Activated naive CD8-positive, alpha-beta T cell treated with anti-CD3 and anti-CD28 coated beads, Interleukin-2, amount 10 ng/mL, durations not matched to agents 7 days and 5 days (primary cell): ENCODE measurements at places on chromosomes 2 and 18. TPM values are rescaled to one million over a fixed set of nuclear protein-coding genes. Genes with fewer than 3 reads are reported as not detected.
A peak's percentile ranks its signal among the peaks of the same experiment; 100 is the strongest.

GRCh38 chr2:217625557-217626169 lies 377.1 kb downstream of the TNS1 start:
- H3K4me3 ChIP-seq = no peak overlapping the region
- no peaks in the 10 kb centered on the region for H3K4me1 ChIP-seq
- DNase-seq = no peak
- peaks cover 2% of the 10 kb centered on the region for H3K36me3 ChIP-seq
- no peaks in the 10 kb centered on the region for H3K27me3 ChIP-seq
- H3K27ac ChIP-seq = no peak overlapping the region

DNA sequence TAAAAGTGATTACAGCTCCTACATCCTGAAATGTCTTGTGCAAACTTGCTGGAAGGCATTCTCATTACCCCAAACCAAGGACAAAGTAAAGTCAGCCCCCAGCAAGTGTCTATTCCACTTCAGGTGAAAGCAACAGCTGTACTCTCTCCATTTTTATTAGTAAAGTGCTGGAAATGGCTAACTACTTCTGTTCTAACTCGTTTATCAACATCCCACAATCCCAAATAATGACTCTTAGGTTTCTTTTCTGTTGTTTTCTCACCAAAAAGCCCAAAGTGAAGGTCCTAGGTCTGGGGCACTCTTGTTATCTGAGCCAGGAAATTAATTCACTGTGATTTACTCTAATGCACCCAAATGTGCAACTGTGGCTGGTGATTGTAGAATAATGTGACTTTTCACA lies 105.7 kb downstream of the LRRC30 start:
- H3K4me3 ChIP-seq = no peak overlapping the region
- no peak for DNase-seq
- H3K27me3 ChIP-seq = no peaks in the 10 kb centered on the region

GRCh38 chr2:162768656-162769055 lies 69.9 kb downstream of the KCNH7 start:
- no peak overlapping the region for H3K27ac ChIP-seq
- no peak for DNase-seq
- H3K4me3 ChIP-seq = no peak overlapping the region
- H3K27me3 ChIP-seq = no peaks in the 10 kb centered on the region
- H3K4me1 ChIP-seq = no peaks in the 10 kb centered on the region
- no peaks in the 10 kb centered on the region for H3K36me3 ChIP-seq

DNA sequence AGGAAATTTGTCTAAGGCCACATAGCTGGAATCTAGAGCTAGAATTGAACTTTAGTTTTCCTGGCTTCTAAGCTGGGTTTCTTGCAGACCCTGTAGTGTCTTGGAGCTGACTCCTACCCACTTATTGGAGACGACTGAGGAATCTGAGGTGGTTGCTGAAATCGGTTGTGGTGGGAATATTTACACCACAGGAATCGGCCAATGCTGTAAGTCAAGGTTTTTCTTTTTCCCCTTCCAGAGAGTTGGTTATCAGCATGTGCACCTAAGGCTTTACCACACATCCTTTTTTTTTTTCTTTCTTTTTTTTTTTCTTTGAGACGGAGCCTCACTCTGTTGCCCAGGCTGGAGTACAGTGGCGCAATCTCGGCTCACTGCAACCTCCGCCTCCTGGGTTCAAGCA lies 9.4 kb downstream of the CABLES1 start:
- H3K27ac ChIP-seq = no peak overlapping the region
- DNase-seq = no peak
- no peak overlapping the region for H3K4me3 ChIP-seq
- H3K36me3 ChIP-seq = no peaks in the 10 kb centered on the region

DNA sequence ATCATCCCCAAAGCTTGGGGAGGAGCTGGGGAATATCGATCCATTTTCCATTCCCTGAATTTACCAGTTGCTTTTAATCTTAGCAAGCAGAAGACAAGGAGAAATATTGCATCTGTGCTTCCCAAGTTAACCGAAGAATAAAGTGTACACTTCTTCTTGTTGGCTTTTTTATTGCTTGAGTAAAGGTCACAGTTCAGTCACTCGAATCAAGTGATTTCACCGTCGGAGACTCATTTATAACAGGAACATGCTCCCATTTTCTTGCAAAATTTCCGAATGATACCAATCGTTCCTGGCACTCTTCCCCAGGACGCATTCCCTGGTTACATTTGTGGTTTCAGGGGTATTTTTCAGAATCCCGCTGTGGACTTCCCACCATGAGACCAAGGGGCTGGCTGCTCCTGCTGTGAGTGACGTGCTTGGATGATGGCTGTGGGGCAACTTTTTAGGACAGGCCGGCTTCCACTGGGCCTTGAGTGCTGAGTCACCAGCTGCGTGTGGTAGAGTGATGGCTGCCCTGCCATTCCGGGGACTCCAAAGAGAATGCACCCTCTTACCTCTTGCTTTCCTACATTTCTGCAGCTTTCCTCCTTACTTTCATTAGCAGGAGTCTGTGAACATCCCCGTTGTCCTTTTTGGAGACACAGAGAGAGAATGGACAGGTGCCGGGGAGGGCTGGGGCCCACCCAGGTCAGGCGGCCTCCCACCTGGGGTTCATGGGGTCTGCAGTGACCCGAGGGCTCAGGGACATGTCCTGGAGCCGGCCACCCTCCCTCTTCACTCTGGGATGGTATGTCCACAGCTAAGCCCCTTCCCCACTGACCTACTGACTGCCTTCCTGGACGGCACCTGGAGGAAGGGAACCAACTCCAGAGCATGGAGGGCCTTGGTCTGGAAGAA lies 60.7 kb upstream of the HDAC4 start:
- no peaks in the 10 kb centered on the region for H3K4me1 ChIP-seq
- H3K4me3 ChIP-seq = no peak overlapping the region
- H3K27me3 ChIP-seq = no peaks in the 10 kb centered on the region
- H3K36me3 ChIP-seq = no peaks in the 10 kb centered on the region

GRCh38 chr2:69026691-69027459 lies 13.9 kb downstream of the ANTXR1 start:
- H3K27me3 ChIP-seq = peaks cover 30% of the 10 kb centered on the region
- DNase-seq = no peak
- H3K4me1 ChIP-seq = no peaks in the 10 kb centered on the region
- no peak overlapping the region for H3K4me3 ChIP-seq
- H3K27ac ChIP-seq = no peak overlapping the region
- H3K36me3 ChIP-seq = no peaks in the 10 kb centered on the region

- H3K36me3 ChIP-seq = no peaks in the 10 kb centered on the region
- no peak overlapping the region for H3K4me3 ChIP-seq
- H3K27ac ChIP-seq = no peak overlapping the region
- peaks cover 15% of the 10 kb centered on the region for H3K27me3 ChIP-seq
- H3K4me1 ChIP-seq = no peaks in the 10 kb centered on the region
These were observed 99.0 kb upstream of the COPS8 start for GRCh38 chr2:236986524-236987330.

- peaks cover 25% of the 10 kb centered on the region for H3K36me3 ChIP-seq
- peaks cover 12% of the 10 kb centered on the region for H3K4me1 ChIP-seq
- no peak for DNase-seq
- no peak overlapping the region for H3K4me3 ChIP-seq
- H3K27me3 ChIP-seq = no peaks in the 10 kb centered on the region
- H3K27ac ChIP-seq = no peak overlapping the region
These were observed 9.9 kb downstream of the KLHL23 start for GRCh38 chr2:169743549-169743948.

- no peaks in the 10 kb centered on the region for H3K27me3 ChIP-seq
- DNase-seq = no peak
- no peaks in the 10 kb centered on the region for H3K36me3 ChIP-seq
- H3K27ac ChIP-seq = no peak overlapping the region
- H3K4me3 ChIP-seq = no peak overlapping the region
These were observed 150.2 kb upstream of the LHCGR start for GRCh38 chr2:48905696-48906095.

GRCh38 chr2:10709290-10709939 lies 12.0 kb upstream of the ATP6V1C2 start:
- H3K27ac ChIP-seq = no peak overlapping the region
- H3K4me1 ChIP-seq = peaks cover 10% of the 10 kb centered on the region
- H3K27me3 ChIP-seq = peaks cover 24% of the 10 kb centered on the region
- H3K4me3 ChIP-seq = no peak overlapping the region
- H3K36me3 ChIP-seq = no peaks in the 10 kb centered on the region

DNA sequence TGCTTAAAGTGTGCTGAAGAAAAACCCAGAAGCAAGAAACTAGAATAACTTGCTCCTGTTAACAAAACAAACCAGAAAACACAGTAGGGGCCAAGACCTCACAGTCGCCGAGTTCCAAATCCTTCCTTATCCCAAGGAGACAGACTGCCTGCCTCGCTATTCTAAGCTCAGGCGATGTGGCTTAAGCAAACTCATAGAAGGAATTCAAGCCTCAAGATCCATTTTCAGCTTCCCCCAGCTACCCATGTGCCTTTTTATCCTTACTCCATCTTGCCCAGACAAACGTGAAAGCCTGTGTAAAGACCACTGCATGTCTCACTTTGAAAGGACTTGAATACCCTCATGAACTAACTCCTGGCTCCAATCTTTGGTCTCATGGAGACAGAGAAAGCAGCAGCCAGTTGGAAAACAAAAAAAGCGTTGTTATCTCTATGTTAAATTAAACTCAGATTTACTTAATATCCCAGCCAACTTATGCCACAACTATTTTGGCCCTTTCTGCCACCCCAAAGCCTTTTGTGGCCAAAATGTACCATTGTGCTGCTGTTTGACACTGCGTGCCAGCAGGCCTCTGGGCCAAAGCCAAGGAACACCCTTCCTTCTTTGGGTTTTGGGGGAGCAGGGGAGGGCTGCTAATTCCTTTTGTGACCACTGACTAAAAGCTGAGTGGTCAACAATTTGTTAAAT lies 123.2 kb upstream of the FZD5 start:
- H3K27ac ChIP-seq = no peak overlapping the region
- no peaks in the 10 kb centered on the region for H3K36me3 ChIP-seq
- no peak for DNase-seq
- H3K27me3 ChIP-seq = no peaks in the 10 kb centered on the region
- H3K4me3 ChIP-seq = no peak overlapping the region

DNA sequence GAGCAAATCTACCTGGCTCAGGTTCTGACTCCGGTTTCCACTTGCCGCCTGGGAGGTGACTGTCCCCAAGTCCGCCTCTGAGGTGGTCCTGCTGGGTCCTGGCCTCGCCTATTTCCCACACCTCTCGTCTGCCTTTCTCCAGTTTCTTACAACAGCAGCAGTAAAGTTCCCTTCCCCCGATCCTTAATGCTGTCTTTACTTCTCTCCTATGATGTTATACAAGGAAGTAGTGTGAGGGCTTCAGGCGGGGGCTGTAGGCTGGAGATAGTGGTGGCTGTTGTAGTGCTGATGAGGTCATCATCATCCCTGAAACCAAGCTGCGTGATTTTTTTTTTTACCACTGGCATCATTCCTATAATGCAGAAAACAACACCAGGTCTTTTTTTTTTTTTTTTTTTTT lies 18.9 kb downstream of the TGIF1 start:
- no peak for DNase-seq
- H3K4me1 ChIP-seq = peaks cover 11% of the 10 kb centered on the region
- H3K27ac ChIP-seq = no peak overlapping the region
- no peaks in the 10 kb centered on the region for H3K36me3 ChIP-seq
- no peak overlapping the region for H3K4me3 ChIP-seq
- H3K27me3 ChIP-seq = no peaks in the 10 kb centered on the region

DNA sequence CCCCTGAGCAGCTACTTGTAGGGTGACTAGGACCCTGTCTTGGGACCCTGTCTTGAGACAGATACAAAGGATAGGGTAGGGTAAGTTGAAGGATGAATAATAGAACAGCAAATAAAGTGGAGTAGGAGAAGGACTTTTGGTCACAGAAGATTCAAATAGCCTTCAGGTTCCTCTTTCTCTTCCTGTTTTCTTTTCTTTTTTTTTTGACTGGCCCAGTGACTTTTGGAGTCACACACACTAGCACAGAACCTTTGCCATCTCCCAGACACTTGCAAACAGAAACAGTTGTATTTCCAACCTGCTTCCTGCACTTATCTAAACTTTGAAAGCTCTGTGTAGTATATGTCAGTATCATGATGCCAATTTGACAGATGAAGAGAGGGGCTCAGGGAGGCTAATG lies 108.2 kb downstream of the TDRD15 start:
- H3K36me3 ChIP-seq = no peaks in the 10 kb centered on the region
- no peaks in the 10 kb centered on the region for H3K27me3 ChIP-seq
- H3K27ac ChIP-seq = no peak overlapping the region
- DNase-seq = no peak
- H3K4me3 ChIP-seq = no peak overlapping the region

- peak overlapping the region; percentile 80 for H3K27ac ChIP-seq
- H3K4me1 ChIP-seq = peaks cover 33% of the 10 kb centered on the region
- DNase-seq = no peak
- H3K27me3 ChIP-seq = no peaks in the 10 kb centered on the region
- H3K4me3 ChIP-seq = peak overlapping the region; percentile 56
These were observed 182.7 kb downstream of the UBE2E3 start for GRCh38 chr2:181163139-181163538.

- H3K4me1 ChIP-seq = no peaks in the 10 kb centered on the region
- H3K27me3 ChIP-seq = no peaks in the 10 kb centered on the region
- H3K4me3 ChIP-seq = no peak overlapping the region
- H3K27ac ChIP-seq = no peak overlapping the region
- no peaks in the 10 kb centered on the region for H3K36me3 ChIP-seq
- DNase-seq = no peak
These were observed 216.6 kb downstream of the SS18 start for GRCh38 chr18:25873833-25874232.

GRCh38 chr2:179483131-179483530 lies 218.5 kb upstream of the SESTD1 start:
- H3K4me3 ChIP-seq = no peak overlapping the region
- no peak overlapping the region for H3K27ac ChIP-seq
- H3K4me1 ChIP-seq = no peaks in the 10 kb centered on the region
- no peak for DNase-seq

GRCh38 chr2:236342951-236343350 lies 78.7 kb upstream of the ASB18 start:
- H3K27ac ChIP-seq = no peak overlapping the region
- H3K36me3 ChIP-seq = no peaks in the 10 kb centered on the region
- peaks cover 11% of the 10 kb centered on the region for H3K27me3 ChIP-seq
- no peak overlapping the region for H3K4me3 ChIP-seq
- no peaks in the 10 kb centered on the region for H3K4me1 ChIP-seq
- no peak for DNase-seq

GRCh38 chr18:44786257-44786656 lies 105.6 kb downstream of the SETBP1 start:
- H3K4me3 ChIP-seq = no peak overlapping the region
- H3K4me1 ChIP-seq = peaks cover 3% of the 10 kb centered on the region
- no peak for DNase-seq
- H3K36me3 ChIP-seq = no peaks in the 10 kb centered on the region
- no peak overlapping the region for H3K27ac ChIP-seq

DNA sequence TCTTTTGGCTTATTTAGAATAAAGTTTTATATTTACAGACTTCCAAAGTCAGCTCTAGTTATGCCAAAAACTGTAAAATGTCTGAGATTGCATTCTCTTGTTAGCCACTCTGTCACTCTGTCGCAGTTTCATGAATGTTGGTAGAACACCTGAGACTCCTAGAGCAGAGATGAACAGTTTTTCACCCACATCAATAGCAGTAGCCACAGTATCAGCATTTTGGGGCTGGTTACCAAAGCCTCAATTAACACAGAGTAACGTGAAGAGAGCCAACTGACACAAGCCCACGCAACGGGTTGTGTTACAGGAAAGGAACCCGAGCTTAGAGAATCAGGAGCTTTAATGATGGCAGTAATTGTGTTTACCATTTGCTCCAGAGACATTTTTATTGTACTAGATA lies 443.0 kb upstream of the SLC39A10 start:
- H3K36me3 ChIP-seq = no peaks in the 10 kb centered on the region
- DNase-seq = no peak

Gene SERPINB3
- total RNA-seq = not detected

Gene VWC2L
- total RNA-seq = not detected

Gene DQX1
- 0.39 TPM for total RNA-seq

Gene NYAP2
- total RNA-seq = not detected

Gene CD8A
- total RNA-seq = 666 TPM

Gene SPP2
- total RNA-seq = not detected

Gene KATNAL2
- total RNA-seq = 0.43 TPM

Gene RUFY4
- 4.9 TPM for total RNA-seq

Gene SIX3
- not detected for total RNA-seq

Gene LYG2
- total RNA-seq = not detected

Gene GAD1
- 1.9 TPM for total RNA-seq

Gene SFT2D3
- total RNA-seq = 7.5 TPM
